ENCODE measurements at places on chromosomes 4 and X. TPM values are rescaled to one million over a fixed set of nuclear protein-coding genes. Genes with fewer than 3 reads are reported as not detected.

DNA sequence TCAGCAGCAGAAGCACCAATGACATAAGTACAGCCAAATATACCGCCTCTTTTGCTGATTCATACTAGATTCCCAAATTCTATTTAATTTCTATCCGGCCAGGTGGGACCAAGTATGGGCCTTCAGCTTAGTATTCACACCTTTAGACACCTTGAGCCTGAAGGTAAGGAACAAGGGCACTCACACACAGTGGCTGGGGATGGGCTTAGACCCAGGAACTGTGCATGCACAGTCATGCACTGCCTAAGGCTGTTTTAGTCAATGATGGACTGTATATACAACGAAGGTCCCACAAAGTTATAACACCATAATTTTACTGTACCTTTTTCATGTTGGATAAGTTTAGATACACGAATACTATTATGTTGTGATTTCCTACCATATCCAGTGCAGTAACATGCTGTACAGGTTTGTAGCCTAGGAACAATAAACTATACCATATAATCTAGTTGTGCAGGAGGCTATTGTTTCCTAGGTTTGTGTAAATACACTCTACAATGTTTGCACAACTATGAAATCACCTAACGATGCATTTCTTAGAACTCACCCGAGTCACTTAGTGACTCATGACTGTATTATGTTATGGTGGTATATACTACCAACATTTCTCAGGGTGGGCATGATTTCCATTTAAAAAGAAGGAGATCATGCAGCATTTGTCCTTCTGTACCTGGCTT, 9.7 kb upstream of the CLNK start:
- no peak for DNase-seq

DNA sequence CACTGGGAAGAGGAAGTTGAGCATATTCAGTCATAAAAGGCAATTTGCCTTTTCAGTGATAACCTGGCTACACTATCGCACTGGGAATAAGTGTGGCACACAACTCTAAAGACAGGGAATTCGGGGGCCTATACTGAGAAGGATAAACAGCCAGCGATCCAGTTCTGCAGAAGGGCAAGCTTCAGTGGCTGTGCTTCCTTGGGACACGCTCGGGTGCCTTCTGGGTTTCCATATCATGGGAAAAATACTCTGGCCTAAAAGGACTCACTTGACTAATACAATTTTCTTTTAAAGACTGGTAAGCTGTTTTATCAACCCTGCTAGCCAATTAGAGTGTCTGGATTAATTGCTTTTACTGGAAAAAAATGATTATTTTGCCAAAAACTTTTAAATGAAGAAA, 58.5 kb downstream of the TENM3 start:
- no peak for DNase-seq

- no peak for DNase-seq
These were observed 5.0 kb downstream of the LNX1 start for GRCh38 chr4:53586121-53586816.

DNA sequence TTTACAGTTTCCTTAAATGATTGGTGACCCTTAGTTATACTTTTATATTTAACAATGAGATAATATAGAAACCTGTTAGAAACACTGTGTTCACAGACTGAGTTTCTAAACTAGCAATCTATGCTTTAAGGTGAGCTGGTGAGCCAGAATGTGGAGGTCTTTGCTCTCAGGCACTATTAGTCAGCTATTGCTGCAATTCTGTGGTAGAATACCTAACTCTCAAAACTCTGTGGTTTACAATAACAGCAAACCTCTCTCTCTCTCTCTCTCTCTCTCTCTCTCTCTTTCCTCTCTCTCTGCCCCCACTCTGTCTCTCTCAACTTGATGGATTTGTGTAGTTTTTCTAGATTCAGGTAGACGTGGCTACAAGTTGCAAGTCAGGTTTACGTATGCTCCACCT, 17.6 kb upstream of the LCORL start:
- DNase-seq, result no peak

- no peak for DNase-seq
These were observed 958 bp upstream of the UGT2B7 start for GRCh38 chr4:69095301-69095731.

- DNase-seq, result peak; percentile 84
These were observed 2.3 kb downstream of the MAML3 start for GRCh38 chr4:140151699-140152012.

DNA sequence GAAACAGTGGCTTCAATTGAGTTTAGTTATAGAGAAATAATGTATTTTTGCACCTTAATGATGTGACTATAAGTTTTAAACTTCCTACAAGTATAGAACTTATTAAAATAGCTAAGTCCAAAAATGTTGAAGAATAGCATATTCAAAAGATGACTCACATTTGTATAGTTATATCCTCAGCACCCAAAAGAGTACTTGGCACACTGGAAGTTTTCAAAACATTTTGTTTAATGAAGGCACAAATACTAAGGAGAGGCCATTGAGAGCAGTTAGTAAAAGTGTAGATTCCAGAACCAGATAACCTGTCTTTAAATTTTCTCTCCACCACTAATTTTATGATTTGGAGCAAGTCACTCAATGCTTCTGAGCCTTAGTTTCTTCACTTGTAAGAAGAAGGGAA, 226.9 kb upstream of the MID1 start:
- no peak for DNase-seq

DNA sequence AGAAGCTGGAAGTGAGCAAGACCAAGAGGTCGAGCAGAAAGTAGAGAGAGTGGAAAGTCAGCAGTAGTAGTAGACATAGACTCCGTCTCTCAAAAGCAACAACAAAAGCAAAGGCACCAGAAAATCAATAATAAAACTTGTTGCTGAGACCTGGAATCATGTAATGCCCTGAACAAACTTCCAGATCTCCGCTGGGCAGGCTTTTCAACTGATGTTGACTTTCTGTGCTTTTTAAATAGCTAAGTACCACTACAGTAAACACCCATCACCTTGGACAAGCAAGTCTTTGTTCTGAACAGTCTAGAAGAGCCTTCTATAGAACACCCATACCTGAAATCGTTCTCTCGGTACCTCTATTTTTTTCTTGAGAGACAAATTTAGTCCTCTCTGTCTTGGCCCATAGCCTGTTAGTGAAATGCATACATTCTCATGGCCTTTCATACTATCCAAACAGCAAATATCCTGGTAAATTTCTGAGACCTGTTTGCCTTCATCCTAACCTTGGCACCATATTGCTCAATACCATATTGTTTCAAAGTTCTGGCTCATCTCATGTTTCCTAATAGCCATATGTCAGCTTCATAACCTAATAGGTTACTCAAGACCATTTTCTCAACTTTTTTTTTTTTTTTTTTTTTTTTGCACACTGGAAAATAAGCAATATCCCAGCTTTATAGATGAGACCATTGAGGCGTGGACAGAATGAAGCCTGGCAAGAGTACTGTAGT, 200.6 kb upstream of the RBPJ start:
- DNase-seq, result no peak

Gene RNF175
- total RNA-seq, result 0.96 TPM

Gene CLGN
- 1.5 TPM for total RNA-seq

Gene CLDN34
- not detected for total RNA-seq

Gene ATP1B4
- total RNA-seq, result not detected

Gene XPNPEP2
- total RNA-seq, result 52.0 TPM

Gene PASD1
- total RNA-seq, result not detected
